SJCRH30 (cell line): ENCODE measurements at places on chromosomes 6 and 20. TPM values are rescaled to one million over a fixed set of nuclear protein-coding genes. Genes with fewer than 3 reads are reported as not detected.

The BCAS4 gene
- 5.3 and 5.8 TPM in 2 replicates for total RNA-seq

The KPNA5 gene
- 11.6 and 11.9 TPM in 2 replicates for total RNA-seq

The LRRC73 gene
- 0.14 TPM in 1 of 2 replicates, not detected in the other for total RNA-seq

The RIMS1 gene
- 0.24 and 0.28 TPM in 2 replicates for total RNA-seq

The ZBTB46 gene
- total RNA-seq: 4.0 and 5.0 TPM in 2 replicates

DNA sequence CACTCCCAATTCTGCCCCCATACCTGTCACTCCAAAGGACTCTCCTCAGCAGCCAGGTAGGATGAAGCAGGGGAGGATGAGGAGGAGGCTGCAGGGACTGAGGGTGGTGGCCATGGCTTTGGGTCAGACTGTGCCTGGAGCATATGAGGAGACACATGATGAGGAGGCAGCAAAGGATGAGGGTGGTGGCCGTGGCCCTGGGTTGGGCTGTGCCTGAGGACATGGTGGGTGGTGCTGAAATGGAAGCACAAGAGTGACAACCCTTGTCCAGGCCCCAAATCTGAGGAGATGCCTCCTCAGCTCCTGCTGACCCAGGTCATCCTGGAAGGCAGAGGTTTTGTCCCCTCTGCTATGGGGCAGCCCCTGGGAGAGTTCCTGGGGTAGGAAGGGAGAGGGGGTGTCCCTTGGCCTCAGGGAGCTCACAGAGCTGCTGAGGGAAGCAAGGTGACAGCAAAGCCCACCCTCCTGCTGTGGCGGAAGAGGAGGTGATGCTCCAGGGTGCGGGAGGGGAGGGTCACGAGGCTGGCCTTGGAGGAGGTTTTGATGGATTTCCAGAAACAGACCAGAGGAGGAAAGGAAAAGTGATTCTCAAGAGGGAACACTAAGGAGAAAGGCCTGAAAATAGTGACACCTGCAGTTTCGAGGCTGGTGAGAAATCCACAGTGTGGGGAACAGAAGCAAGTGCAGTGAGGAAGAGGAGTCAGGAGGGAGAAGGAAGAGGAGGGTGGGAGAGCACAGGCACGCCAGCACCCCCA, 4.6 kb downstream of the RAET1G start:
- DNase-seq: no peak

DNA sequence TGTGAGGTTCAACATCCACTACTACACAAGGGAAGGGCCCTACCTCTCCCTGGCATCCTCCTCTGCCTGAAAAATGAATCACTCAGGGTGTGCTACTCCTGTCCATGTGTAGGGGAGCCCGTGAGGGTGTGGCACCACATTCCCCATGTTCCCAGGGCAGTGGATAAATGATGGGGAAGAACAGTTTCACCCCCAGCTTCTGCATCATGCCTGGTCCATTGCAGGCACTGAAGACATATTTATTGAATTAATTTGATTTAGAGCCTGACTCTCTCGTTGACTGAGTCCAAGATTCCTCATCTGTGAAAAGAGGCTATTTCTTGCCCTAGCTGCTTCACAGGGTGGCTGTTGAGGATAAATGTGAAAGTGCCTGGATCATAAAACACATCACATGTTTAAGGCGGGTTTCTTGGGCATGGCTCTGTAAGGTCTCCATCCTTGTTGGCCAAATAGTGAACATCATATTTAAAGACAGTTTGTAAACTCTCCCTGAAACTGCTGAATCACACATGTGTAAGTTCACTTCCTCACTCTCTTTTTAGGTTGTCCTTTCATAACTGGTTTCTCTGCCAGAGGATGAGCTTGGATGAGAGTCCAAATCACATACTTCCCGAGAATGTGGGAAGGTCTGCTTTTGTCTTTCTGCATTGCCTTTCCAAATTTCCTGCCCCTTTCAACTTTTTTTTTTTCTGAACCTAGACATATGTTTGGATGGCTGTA, 79.7 kb upstream of the FYN start:
- DNase-seq: peak; percentile 22

- DNase-seq: peak; percentile 22
Measured at GRCh38 chr20:14860410-14860814, 523.0 kb upstream of the FLRT3 start.

DNA sequence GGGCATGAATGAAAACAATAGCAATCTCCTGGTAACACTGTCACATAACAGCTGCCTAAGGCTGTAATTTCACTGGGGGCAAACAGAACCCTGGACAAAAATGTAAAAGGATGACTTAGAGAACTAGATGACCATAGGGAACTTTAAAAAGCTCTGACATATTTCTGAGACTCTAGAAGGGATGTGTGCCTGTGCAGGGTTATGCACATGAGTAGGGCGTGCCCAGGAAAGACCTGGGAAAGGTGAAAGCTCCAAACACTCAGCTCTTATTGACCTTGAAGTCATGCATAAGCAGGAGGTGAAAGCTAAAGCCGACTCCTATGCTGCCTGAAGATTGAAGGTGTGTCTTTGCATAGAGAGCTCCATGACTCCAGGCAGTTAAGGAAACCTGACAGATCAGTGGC, 118.4 kb upstream of the BTBD3 start:
- DNase-seq: no peak

DNA sequence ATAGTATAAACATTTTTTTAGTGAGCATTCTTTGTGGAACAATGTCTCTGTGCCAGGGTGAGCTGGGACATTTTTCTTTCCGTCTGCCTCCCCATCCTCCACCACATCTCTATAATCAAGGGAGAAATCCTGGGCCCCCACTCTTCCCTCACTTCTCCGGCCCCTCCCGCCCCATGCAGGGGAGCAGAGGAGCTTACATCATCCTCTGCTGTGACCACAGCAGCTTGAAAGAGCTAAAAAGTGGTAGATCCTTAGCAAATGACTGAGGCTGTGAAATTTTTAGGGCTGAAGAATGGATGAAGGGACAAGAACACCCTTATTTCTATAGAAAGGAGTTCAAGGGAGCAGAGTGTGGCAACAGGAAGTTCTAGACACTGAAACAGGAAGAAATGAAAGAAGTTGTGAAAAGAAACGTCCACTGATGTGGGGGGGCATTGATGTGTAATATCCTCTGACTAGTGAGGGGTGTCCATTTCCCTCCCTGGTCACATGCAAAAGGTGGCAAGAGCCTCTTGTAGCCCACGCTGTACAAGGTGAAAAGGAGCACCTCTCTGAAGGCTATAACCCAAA, 380.3 kb upstream of the JARID2 start:
- DNase-seq: no peak

GRCh38 chr6:125942672-125943527, 13.7 kb upstream of the HINT3 start:
- no peak for DNase-seq

DNA sequence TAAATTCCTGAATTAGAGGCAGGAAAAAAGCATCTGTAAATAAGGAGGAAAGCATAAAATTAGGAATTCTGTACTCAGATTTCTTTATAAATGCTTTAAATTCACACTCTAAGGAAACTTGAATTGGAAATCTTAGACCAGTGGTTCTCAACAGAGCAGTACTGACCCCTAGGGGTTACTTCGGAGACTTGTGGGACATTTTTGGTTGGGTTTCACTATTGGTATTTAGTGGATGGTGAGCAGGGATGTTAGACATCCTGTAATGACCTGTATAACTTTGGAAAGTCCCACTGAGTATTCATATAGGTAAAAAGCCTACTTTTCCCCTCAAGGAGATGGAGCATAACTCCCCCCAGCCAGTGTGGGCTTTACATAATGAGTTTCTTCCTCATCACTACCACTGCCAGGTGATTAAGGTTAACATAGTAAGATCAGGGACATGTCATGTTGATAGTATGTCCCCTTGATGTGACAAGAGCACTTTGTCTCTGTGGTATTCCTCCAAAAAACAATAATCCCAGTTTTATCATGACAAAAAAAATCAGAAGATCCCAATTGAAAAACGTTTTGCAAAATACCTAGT, 31.0 kb downstream of the GLO1 start:
- DNase-seq: peak; percentile 75

GRCh38 chr6:159008656-159009288, 8.8 kb upstream of the RSPH3 start:
- DNase-seq: peak; percentile 47

DNA sequence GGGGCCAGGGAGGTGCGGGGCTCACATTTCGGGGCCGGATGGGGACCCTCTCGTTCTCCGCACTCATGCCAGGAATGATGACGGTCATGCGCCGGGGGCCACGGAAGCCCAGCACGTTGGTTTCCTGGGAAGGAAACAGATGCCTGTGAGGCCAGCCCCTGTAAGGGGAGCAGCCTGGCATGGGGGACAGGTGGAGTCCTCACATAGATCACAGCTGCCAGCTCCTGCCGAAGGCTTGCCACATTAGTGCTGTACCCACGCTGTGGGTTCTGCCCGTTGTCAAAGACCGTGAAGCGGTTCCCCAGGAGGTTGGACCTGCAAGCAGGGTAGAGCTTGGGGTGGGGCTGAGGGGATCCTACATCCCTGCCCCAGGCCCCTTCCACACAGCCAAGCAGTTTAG, 6.7 kb upstream of the TEAD3 start:
- peak; percentile 58 for DNase-seq

GRCh38 chr6:33622456-33623431, 1.6 kb downstream of the ITPR3 start:
- no peak for DNase-seq

DNA sequence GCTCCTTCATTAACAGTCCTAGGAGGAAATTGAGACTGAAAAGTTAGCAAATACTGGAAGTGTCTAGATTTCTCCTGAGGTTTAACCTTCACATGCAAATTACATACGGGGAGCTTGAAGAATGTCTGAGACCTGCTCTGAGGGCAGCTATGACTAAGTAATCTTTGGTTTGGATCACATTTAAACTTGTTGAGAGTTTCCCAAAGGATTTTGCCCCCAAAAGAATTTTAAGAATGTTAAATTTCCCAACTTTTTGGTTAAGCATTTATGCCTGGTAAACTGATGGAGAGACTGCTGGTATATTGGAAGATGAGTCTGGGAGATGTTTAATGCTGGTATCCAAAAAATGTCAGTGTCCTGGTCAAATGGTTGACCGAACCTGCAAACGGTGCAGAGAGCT, 97.0 kb downstream of the RREB1 start:
- DNase-seq: no peak

DNA sequence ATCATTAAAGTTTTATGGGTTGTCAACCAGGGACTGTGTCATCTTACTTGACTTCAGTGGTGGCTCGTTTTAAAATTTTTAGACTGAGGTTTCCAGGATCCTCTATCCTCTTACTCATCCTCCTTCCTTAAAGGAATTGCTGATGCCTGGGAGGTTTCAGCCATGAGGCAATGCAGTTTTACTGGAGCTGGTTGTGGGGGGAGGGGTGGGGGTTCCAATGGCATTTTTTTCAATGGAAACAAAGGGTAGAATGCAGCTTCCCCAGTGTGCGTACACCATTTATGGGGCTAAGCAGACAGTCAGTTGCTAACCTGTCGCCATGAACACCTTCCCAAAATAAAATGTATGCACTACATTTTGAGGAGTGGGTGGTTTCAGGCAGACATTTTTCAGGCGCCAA, 88.0 kb downstream of the METTL24 start:
- no peak for DNase-seq
